ENCODE measurements at places on chromosomes 11 and 22.

DNA sequence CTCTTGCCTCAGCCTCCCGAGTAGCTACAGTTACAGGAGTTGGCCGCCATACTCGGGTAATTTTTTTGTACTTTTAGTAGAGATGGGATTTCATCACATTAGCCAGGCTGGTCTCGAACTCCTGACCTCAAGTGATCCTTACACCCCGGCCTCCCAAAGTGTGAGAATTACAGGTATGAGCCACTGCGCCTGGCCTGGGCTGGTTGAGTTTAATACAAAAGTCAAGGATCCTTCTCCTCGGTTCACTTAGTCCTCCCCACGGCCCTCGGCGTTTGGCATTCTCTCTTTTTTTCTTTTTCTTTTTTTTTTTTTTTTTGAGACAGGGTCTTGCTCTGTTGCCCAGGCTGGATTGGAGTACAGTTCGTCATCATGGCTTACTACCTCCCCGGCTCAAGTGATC lies 33.0 kb downstream of the MCHR1 start:
- no peak for DNase-seq

- DNase-seq = no peak
Observed at GRCh38 chr11:64252003-64252872, 908 bp downstream of the PLCB3 start.

GRCh38 chr11:78802058-78802761 lies 227.5 kb upstream of the NARS2 start:
- no peak for DNase-seq

- DNase-seq = no peak
Observed at GRCh38 chr11:22302368-22302767, 35.8 kb upstream of the SLC17A6 start.

GRCh38 chr22:44627521-44628139 lies 74.4 kb upstream of the PRR5 start:
- DNase-seq = no peak

GRCh38 chr11:129703846-129704245 lies 111.8 kb upstream of the TMEM45B start:
- no peak for DNase-seq

DNA sequence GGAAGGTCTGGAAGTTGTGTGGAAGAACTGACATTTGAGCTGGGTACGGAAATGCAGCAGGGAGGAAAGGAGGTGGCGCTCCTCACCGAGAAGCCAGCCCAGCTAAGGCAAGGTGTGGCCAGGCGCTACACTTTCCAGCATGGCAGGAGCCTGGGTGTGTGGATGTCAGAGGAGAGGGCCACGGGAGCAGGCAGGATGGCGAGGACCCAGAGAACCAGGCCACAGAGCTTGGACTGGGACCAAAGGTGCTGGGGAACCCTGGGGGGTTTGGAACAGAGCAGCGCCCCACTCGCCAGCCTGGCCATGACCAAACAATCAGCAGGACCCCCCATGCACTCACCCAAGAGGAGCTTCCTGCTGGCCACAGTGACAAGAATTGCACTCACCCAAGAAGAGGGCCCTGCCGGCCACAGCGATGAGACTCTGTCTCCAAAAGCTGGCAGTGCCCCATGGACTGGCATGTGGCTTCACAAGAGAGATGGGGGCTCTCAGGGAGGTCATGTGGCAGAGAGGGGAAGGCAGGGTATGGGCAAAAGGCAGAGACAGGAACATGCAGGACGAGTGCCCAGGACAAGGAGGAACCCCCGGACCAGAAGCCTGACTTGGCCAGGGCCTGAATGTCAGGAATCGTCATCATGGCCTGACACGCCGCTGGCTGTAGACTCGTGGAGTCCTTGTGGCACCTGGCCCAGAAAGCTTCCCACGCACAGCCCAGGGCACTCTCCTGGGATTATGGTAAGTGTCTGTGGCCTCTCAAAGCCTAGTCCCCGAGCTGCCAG lies 45.4 kb downstream of the IGF2 start:
- DNase-seq = no peak
